ENCODE measurements at places on chromosomes 6 and 20. TPM values are rescaled to one million over a fixed set of nuclear protein-coding genes. Genes with fewer than 3 reads are reported as not detected.

SOBP gene
- total RNA-seq: 2.5 TPM

TAPBP gene
- 179 TPM for total RNA-seq

MAFB gene
- total RNA-seq: 3.8 TPM

GLYATL3 gene
- total RNA-seq: not detected

GRCh38 chr20:57374931-57375651 is 16.1 kb upstream of the RBM38 start:
- DNase-seq: peak; percentile 37

Data from mucosa of descending colon (tissue), 3 donors.